ENCODE measurements at places on chromosomes 6 and 20.

DNA sequence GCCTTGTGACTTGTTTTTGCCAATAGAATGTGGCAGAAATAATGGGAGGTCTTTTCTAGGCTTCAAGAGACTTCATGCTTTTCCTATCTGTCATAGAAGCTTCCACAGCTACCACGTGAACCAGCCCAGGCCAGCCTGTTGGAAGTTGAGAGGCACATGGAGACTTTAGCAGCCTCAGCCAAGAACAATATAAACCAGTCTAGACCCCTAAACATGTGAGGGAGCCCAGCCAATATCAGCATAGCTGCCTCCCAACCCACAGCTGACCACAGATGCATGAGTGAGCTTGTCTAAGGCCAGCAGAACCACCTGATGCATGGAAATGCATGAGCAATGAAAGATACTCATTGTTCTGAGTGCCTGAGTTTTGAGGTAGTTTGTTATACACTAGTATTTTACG is 540.7 kb upstream of the BTBD3 start:
- DNase-seq: no peak

DNA sequence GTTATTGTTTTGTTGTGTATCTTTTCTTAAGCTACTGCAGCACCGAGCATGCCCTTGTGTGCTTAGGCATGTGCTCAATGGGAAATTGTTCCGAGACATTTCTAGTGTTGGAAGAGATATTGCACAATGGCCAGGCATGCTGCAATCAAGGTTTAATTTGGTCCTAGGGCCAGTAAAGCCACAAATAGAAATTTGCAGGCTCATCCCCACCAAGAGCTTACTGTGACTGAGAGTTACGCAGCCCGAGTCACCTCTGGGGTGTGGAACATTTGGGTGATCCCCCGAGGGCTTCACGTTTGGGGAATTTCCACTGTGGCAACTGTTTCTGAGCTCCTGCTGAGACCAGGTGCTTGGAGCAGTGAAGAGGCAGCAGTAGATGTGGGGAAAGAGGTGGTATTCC is 65.8 kb downstream of the ADTRP start:
- no peak for DNase-seq

DNA sequence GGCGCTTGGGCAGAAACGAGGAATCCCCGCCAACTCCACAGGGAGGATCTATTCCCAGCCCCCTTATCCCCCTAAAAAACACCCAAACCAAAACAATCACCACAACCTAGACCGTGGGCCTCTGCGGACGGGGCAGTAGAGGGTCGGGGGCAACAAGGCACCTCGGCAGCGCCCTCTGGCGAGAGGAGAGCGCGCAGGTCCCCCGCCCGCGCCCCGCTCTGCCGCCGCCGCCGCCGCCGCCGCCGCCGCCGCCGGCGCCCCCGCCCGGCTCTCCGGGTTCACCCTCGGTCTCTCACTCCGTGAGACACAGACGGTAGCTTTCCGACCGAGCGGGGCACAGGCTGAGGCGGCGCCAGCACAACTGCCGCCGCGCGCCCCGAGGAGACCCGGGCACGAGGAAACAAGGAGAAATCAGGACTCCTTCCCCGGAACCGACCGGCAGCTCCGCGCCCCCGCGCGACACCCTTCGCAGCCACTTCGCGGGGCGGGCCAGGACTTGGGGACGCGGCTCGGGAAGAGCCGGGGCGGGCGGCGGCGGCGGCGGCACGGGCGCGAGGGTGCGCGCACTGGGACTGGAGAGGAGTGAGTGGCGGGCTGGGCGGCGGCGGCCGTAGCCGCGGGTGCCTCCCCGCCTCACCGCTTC is at the start of gene SLC35F1:
Gene SLC35F1, plus strand, starts transcription at position 307 of the 643 bp plus-strand sequence.
- no peak for DNase-seq

- DNase-seq: no peak
These were observed 14.1 kb upstream of the SIRPB2 start for GRCh38 chr20:1505361-1505760.

GRCh38 chr20:10761786-10762185 is 88.0 kb upstream of the JAG1 start:
- no peak for DNase-seq

- no peak for DNase-seq
These were observed 30.4 kb downstream of the PSMB1 start for GRCh38 chr6:170522565-170523183.

DNA sequence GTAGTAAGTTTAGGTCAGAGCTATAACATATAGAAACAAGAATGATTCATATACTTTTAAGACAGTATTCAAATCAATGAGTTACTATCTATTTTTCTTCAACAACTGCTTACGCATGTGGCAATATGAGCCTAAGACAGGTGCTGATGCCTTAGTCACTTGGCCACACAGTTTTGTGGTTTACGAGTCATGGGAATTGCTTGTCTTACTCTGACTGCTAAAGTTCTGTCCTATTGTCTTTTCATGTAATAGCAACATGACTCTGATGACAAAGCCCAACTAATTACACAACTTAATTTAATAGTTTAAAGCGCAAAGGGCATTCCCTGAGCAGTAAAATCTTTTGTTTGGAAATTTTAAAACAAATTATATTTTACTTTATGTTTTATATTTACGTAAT is 159.3 kb upstream of the CENPW start:
- DNase-seq: no peak

DNA sequence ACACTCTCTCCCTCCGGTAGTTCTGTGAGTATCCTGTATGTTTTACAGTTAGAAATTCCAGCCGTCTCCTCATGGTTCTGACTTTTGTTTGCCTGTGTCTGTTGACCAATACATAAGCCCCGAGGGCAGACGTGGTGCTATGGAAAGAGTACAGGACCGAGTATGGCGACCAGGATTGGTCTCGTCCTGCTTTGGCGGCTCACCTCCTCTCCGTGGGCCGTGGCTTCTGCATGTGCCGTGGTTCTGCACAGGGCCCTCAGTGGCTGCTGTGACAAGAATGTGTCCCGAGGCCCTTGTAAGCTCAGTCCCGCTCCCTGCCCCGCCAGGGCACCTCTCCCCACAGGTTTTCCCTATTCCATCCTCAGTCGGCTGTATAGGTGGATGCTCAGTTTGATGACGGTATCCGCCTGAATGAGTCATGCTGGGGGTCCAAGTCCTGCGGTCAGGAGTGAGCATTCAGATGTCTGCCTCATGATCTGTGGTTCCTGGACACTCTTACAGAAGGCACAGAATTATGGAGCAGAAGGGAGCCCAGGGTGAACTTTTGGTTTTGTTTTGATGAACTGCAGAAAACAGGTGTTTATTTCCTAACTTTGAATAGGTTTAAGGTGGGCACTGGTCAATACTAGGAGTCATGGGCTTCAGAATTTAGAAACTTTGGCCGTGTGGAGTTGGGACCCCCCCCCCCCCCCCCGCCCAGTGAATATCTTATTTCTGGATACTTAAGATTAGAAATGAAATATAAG is 1.2 kb downstream of the ARFGAP1 start:
- no peak for DNase-seq

- no peak for DNase-seq
These were observed 60.7 kb upstream of the GJE1 start for GRCh38 chr6:142071981-142072380.

DNA sequence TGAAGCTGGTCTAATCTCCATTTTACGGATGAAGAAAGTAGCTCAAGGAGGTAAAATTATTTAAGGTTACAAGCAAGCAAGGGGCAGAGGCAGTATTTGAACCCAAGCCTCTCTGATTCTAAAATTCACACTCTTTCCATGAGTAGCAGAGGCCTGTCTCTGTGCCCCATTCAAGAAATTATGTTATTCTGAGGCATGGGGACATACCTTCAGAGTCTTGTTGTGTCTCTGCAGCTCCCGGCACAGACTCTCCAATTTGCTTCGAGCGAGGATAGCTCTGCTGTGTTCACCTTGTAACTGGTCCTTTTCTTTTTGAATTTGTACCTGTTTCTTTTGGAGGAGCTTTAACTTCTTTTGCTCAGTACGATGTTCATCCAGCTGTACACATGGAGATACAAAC is 21.5 kb downstream of the TXLNB start:
- no peak for DNase-seq

GRCh38 chr6:16316741-16317251 is 78.4 kb downstream of the GMPR start:
- DNase-seq: peak; percentile 57

- no peak for DNase-seq
These were observed 31.4 kb downstream of the RGS17 start for GRCh38 chr6:153099636-153100035.

DNA sequence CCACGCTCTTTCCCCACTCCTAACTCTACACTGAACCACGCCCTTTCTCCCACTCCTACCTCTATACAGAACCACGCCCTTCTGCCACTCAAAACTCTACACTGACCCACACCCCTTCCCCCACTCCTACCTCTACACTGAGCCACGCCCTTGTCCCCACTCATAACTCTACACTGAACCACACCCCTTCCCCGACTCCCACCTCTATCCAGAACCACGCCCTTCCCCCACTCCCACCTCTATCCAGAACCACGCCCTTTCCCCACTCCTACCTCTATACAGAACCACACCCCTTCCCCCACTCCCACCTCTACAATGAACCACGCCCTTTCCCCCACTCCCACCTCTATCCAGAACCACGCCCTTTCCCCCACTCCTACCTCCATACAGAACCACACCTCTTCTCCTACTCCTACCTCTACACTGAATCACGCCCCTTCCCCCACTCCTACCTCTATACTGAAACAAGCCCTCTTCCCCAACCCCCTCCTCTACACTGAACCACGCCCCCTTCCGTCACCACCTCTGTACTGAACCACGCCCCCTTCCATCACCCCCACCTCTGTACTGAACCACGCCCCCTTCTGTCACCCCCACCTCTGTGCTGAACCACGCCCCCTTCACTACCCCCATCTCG is 10.1 kb downstream of the PXMP4 start:
- no peak for DNase-seq

DNA sequence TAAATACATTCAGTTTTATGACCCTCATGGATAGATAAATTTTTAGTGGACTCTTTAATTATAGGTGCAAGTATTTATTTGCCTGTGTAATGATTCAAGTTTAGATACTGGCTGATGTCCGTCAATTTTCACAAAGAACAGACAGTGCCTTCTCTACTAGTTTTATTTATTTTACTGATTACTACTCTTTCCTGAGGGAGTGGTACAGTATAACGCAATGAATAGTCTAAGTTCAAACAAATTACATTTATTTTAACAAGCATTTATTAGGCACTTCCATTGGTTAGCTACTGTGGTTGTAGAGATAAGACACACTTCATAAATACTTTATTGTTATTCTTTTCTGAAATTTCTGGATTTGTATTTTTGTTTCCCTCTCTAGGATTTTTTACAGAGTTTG is 74.3 kb downstream of the ADGRG6 start:
- DNase-seq: no peak

GRCh38 chr6:82906951-82907350 is 158.7 kb downstream of the UBE3D start:
- no peak for DNase-seq

DNA sequence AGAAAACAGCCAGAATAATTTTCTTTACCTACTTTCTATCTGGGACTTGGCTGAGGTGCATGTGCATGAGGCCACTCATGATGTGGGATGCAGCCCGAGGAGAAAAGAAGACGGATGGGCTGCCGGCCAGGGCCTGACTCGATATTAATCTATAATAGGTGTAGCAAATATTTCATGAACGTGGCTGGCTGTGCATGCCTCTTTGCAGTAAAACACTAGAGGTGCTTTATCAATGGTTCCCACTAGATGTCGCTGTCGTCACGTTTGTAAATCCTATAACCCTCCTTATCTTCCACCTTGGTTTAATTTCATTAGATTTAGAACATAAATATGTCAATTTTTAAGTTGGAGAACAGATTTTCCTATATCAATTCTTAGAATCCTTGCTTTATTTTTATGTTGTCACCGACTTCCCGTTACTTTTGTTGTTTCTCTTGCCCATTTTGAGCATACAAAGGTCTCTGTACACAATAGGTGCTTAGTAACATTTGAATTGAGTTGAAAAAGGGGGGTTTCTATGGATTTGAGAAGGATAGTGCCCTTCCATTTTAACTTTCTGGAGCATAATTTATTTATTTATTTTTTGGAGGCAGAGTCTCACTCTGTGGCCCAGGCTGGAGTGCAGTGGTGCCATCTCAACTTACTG is 19.6 kb upstream of the FERMT1 start:
- peak; percentile 12 for DNase-seq

GRCh38 chr20:44003609-44004008 is 89.0 kb downstream of the TOX2 start:
- no peak for DNase-seq

DNA sequence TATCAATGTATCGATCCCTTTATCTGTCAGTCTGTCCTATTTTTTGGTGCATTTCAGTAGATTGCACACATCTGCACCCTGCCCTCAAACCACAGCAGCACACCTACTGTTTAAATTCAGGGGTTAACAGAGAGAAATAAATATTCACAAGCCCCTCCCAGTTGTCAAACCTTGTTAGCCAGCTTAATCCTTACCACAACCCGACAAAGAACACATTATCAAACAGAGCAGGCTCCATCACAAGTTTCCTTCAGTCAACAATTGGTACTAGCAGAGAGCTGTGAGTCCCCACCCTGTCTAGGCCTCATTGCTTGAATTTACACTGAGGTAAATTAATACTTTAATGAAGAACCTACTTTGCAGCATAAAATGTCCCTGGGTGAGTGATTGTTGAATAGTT is 249.8 kb downstream of the FNDC1 start:
- no peak for DNase-seq

GRCh38 chr6:170207586-170208181 is 83.2 kb downstream of the DLL1 start:
- no peak for DNase-seq

- no peak for DNase-seq
These were observed 96.1 kb downstream of the NUS1 start for GRCh38 chr6:117771403-117771802.

DNA sequence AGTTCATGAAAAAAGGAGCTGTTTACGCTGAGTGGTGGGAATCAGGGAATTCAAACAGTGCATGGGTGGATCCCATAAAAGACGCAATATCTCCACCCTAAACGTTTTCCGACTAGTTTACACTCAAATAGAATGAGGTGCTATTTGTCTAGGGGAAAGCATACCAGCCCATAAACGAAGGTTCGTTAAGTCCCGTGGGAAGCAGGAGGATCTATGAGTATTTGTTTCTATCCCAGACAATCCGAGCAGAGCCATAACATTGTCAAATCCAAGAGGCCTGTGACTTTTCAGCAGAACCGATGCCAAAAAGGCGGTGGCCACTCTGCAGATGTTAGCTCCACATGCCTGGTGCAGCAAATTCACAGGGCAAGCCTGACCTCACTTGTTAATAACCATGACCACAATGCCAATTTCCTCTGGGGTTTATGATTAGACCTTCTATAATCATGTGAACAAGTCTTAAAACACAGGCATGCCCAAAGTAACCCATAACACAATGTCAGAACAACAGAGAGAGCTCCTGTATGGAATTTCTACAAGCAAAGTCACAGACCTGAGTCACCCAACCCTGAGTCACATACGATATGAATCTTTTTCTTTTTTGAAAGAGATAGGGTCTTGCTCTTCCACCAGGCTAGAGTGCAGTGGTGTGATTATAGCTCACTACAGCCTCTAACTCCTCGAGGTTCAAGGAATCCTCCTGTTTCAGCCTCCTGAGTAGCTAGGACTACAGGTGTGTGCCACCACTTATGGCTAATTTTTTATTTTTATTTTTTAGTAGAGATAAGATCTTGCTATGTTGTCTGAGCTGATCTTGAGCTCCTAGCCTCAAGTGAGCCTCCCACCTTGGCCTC is 123.3 kb downstream of the KIF13A start:
- no peak for DNase-seq

GRCh38 chr6:13575377-13575775 is 975 bp downstream of the SIRT5 start:
- no peak for DNase-seq

- peak; percentile 42 for DNase-seq
These were observed 3.8 kb downstream of the DIDO1 start for GRCh38 chr20:62922451-62922921.
